AG09319 (cell line): ENCODE measurements at places on chromosomes 12 and 14.

- DNase-seq, result no peak
Observed at GRCh38 chr14:32085845-32086383, 8.8 kb downstream of the ARHGAP5 start.

GRCh38 chr12:45986641-45987339 lies 3.6 kb downstream of the SCAF11 start:
- DNase-seq, result no peak

DNA sequence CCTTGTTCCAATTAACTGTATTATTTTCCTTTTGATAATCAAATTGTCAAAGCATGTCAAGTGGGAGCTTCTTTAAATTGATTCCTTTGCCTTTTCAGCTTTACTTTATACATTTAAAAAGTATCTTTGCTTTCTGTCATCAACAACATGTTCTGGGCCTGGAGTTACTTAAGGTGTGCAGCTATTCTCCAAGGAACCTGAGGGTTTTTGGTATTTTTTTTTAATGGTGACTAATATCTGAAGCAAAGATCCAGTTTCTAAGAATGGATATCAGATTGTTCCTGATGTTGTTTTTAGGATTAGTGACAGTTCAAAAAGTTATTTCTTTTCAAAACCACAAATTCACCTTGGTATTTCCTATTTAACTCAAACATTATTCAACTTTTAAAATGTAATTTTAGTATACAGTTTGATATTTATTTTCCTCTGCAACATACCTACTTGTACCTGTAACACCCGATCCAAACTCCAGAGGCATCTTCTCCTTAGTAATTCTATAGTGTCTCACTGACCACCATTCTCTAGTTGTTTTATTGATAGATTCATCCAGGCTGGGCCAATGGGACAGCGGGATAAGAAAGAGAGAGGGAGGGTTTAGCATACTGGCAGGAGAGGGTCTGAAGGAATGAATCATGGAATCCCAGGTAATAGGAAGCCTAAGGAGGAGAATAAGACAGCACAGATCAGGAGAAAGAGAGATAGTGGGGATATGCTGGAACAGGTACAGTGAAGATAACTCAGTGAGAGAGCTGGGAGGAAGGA lies 3.1 kb downstream of the CBLN3 start:
- DNase-seq, result no peak

- DNase-seq, result peak; percentile 4
Observed at GRCh38 chr14:75542588-75543091, 20.4 kb downstream of the BATF start.

DNA sequence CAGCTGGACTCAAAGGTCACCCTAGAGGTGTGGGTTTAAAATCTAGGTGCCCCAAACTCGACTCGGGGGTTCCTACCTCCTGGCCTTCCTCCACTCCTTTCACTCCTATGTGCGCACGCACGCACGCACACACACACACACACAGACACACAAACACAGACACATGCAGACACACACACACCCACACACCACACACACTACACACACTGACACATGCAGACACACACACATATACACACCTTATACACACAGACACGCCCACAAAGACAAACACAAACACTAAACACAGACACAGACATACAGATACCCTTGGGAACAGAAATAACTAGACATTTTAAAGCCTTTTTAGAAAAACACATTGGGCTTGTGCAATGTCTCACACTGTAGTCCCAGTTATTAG lies 31.8 kb downstream of the GSC start:
- no peak for DNase-seq

- peak; percentile 45 for DNase-seq
Observed at GRCh38 chr14:83217492-83217891, 1683.8 kb upstream of the SEL1L start.

DNA sequence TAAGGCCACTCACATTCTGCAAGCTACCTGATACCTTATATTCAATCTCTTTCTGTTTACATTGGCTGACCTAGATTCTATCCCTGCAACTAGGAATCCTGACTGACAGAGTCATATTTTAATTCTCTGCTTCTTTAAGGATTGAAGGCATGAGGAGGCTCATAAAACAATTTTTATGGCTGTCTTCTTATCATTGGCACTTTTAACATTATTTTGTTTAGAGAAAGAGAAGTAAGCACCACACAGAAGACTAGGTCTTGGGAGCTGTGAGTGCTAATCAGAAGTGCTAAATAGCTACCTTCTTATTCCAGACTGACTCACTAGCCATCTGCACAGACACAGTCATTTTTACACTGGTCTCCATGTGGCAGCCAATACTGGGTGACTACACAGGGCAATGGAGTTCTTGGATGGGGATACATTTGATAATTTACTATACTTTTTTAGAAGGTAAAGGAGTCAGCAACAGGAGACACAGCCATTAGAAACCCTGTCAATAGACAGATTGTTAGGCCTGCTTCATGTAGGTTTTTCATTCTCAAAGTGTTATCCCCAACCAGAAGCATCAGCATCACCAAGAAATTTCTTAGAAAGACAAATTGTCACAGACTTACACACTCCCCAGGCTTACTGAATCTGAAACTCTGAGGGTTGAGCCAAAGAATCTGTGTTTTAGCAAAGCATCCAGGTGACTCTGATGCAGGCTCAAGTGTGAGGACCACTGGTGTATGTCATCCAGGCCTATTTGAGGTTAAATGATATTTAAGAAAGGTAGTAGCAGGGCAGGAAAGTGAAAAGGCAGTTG lies 214.1 kb downstream of the DUSP6 start:
- no peak for DNase-seq

- no peak for DNase-seq
Observed at GRCh38 chr12:10715491-10715890, 7.6 kb downstream of the YBX3 start.

- no peak for DNase-seq
Observed at GRCh38 chr12:11731042-11731357, 81.5 kb downstream of the ETV6 start.

DNA sequence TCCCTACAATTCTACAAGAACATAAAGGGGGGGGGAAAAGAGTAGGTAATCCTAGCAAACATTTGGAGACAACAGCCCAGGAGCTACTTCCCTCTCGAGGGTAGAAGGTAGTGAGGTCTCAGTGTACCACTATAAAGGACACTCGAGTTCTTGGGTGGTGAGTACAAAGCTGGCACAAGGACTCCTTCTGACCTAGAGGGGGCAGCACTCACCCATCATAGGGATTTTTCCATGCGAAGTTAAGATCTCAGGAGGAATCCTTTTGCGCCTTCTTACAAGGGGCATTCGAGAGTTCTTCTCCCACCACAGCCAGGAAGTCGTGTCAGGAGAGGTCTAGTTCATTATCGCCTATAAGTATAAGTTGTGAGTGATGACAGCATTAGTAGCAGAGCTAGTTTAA lies 200.2 kb upstream of the RBM19 start:
- DNase-seq, result no peak

GRCh38 chr12:97223419-97223818 lies 239.2 kb upstream of the RMST start:
- DNase-seq, result no peak

GRCh38 chr14:63710497-63710896 lies 17.4 kb downstream of the SGPP1 start:
- DNase-seq, result no peak

DNA sequence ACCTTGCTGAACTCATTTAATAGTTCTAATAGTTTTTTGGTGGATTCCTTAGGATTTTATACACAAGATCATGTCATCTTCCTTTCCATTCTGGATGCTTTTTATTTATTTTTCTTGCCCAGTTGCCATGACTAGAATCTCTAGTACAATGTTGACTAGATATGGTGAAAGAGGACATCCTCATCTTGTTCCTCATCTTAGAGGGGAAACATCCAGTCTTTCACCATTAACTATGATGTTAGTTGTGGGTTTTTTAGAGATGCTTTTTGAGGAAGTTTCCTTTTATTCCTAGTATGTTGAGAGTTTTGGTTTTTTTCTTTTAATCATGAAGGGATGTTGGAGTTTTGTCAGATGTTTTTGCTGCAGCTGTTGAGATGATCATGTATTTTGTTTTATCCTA lies 8.7 kb downstream of the ANKRD13A start:
- DNase-seq, result no peak

- no peak for DNase-seq
Observed at GRCh38 chr14:101074196-101075024, 170.9 kb upstream of the RTL1 start.

DNA sequence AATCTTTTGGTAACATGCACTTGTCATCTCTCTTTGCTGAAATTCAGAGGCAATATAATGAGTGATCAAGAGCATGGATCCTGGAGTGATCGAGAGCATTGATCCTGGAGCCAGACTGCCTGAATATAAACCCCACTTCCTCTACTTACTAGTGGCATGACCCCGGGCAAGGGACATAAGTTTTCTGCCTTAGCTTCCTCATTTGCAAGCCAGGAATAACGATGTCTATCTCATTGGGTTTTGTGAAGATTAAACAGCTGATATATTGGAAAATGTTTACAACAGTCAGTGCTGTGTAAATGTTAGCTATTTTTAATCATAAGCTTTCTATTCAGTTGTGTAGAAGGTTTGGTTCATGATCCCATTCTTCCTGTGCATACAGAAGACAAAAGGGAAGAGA lies 2.4 kb upstream of the CSRNP2 start:
- DNase-seq, result no peak

- no peak for DNase-seq
Observed at GRCh38 chr12:79933532-79934264, 1.2 kb downstream of the PPP1R12A start.

DNA sequence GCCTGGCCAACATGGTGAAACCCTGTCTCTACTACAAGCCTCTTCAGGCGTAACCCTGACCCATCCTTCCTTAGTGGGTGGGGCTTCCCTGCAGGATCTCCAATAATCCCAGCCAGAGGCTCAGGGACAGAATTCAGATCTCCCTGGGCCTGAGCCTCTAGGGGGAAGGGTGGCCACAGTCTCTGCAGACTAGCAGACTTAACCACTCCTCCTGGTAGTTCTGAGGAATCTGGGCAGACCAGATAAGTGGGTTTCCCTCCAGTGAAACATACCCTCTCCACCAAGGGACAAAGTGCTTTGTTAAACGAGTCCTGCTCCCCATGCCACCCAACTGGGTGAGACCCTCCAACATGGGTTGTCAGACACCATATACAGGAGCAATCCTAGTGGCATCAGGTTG lies 36.6 kb upstream of the TRIM9 start:
- no peak for DNase-seq

GRCh38 chr12:81255456-81255855 lies 177.6 kb downstream of the ACSS3 start:
- no peak for DNase-seq

DNA sequence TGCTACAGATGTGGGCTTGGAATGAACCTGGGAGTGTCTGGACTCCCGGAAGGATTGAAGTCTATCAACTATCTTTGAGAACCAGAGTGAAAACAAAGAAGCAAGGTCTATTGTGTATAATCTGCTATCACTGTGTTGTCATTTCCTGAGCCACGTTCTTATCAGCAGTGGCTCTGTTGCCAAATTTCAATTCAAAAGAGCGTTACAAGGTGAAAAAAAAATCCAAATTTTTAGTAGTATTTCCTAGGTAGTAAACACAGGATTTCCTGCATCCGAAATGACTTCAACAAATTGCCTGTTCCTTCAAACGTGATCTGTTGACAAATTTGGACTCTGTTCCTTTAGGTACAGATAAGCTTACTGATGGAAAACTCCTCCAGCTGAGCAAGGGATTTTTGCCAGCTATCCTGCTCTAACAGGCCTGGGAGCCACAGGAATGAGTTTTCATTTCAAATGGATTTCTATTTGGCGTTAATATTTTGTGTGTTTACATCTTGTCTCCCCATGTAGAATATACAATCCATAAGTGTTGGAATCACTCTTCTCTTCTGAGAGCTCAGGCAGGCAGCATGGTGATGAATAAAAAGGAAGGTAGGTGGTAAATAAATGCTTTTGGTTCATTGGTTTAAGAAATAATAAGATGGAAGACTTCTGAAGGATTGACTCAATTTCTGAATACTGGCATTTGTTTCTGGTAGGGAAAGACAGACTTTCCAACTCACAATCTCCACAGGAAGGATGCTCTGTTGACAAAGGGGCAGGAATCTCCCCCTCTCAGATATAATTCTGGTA lies 58.5 kb downstream of the GPR135 start:
- no peak for DNase-seq

- no peak for DNase-seq
Observed at GRCh38 chr12:38892087-38892786, 13.2 kb downstream of the CPNE8 start.

DNA sequence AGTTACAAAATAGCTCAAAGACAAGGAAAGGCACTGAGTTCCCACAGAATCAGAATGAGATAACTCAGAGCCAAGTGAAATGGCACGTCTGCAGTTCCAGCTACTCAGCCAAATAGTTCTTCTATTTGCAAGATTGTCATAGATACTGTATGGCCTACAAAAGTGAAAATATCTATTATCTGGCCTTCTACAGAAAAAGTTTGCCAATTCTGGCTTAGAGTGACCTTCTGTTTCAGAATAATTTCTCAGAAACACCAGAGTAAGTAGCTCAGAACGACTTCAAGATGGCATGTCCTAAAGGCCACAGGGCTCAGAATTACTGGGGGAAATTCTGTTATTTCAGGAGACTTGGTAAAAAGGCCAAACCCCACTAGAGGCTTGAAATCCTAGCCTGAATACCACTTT lies 10.7 kb upstream of the RTRAF start:
- DNase-seq, result no peak

- no peak for DNase-seq
Observed at GRCh38 chr12:49801141-49802063, 26.8 kb downstream of the NCKAP5L start.

- DNase-seq, result no peak
Observed at GRCh38 chr14:44438936-44439335, 68.1 kb downstream of the FSCB start.

GRCh38 chr14:96231526-96232130 lies 24.4 kb upstream of the BDKRB1 start:
- DNase-seq, result no peak

DNA sequence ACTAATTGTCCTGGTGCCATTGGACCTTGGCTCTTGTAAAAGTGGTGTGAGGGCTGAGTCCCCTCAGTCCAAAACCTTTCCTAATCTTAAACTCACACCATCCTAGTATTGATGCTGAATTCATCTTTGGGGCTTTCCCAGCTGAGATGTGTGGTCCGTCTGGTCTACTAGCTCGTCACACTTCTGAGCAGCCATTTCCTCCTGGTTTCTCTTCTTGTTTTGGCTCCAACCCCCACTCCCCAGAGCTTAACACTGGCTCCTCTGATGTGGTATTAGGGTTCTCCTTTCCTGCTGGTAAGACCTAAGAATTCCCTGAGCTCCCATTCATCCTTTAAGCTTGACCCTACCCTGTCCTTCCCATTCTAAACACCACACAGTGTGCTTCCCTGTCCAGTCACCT lies 900.6 kb downstream of the VRK1 start:
- DNase-seq, result no peak

DNA sequence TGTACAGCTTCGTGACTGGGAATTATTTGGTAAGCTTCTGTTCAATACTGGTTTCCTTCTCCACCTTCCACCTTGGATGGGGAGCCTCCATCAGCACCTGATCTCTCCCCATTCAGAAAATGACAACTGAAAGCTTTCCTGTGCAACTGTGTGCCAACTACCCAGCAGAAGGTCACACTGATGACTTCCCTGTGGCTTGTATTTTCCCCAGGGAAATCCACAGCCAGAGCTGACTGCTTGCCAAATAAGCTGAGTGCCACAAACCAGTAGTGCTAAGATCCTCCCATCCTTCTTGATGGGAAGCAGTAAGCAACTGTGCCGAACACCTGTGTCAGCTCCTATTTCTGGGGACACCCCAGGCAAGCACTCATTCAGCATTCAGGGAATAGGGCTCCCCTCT lies 257.2 kb upstream of the SOX5 start:
- no peak for DNase-seq

- no peak for DNase-seq
Observed at GRCh38 chr12:93833946-93834345, 156.8 kb downstream of the CRADD start.

GRCh38 chr12:15709551-15709950 lies 79.6 kb downstream of the EPS8 start:
- no peak for DNase-seq

- DNase-seq, result no peak
Observed at GRCh38 chr12:104577581-104577981, 120.8 kb downstream of the CHST11 start.
